Fibroblast of skin of scalp (primary cell): ENCODE measurements at places on chromosomes 3 and 15.
A peak's percentile ranks its signal among the peaks of the same experiment; 100 is the strongest.

DNA sequence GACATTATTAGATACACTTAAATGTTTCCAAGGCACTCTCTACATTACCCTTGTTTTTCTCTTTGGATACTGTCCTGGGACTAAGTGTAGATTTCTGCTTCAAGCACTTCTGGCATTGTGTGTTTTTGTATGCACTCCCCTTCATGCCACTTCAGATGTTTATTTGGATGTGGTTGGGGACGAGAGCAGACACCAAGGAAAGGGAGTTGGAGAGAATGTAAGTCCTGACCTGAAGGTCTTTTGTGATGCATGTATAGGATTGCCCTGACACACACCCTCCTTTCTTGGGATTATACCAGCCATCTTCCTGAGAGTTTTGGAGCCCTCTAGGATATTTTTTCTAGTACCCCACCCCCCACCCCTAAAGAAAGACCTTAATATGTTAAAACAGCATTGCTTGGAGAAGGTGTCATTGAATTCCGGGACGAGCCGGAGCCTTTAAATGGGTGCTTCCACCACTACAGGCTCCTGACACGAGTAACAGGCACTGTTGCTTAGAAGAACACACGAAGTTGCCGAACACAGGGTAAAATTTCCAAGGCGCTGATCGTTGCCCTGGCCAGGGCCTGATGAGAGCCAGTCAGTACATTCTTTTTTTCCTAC, 22.7 kb downstream of the PSMD6 start:
- DNase-seq: no peak

GRCh38 chr3:4163011-4163410, 140.2 kb upstream of the SETMAR start:
- DNase-seq: no peak

- DNase-seq: no peak
Observed at GRCh38 chr3:117133066-117133465, 423.5 kb downstream of the TUSC7 start.

DNA sequence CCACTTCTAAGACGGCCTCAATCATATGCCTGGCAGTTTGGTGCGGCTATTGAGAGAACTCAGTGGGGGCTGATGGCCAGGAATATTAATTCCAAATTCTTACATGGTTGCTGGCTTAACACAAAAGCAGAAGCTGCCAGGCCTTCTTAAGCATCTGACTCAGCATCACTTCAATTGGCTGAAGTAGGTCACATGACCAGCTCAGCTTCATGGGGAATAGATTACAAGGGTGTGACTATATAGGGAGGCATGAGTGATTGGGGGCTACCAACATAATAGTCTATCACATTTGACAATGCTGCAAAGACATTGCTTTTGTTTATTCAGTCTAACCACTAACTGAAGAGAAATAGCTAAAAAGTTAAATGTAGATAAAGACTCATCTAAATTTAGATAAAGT, 101.6 kb upstream of the ANKRD28 start:
- peak; percentile 88 for DNase-seq

DNA sequence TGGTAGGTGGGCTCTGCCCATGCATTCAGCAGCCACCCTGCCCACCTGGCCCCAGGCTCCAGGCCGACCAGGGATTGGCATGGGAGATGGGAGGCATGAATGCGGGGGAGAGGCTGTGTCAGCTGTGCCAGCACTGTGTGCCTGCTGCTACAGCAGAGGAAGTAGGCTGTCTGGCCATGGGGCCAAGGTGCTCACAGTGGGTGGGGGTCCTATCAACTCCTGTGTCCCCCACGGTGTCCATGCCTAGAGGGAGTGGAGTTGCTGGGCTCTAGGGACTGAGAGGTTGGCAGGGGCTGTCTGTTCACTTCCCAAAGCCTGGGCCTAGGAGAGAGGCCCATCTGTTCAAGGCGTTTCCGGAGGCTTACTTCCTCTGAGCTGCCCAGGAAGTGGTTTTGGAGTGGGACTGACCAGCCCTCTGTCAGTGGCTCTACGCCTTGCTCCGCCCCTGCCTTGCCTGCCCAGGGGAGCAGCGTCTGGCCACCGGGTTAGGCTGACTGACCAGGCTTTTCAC, 5.8 kb downstream of the PRKCD start:
- DNase-seq: peak; percentile 12

DNA sequence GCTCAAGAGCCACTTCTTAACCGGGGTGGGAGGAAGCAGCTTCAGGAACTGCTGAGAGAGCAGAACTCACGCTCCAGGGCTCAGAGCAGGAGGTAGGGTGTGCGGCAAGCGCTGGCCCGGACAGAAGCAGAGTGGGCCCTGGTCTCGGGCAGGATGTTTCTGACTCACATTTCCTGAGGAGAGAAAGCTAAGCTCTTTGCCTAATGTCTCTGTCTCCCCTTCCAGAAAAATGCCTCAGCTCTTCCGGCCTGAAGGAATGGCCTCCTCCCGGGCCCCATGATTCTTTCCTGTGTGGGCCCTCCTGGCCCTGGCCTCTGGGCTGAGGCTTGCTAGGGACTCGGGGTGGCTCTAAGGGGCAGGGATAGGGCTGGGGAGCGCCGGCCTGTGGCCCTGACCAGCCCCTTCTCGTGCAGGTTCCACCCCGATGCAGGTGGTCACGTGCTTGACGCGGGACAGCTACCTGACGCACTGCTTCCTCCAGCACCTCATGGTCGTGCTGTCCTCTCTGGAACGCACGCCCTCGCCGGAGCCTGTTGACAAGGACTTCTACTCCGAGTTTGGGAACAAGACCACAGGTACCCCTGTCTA, 4.1 kb upstream of the STAB1 start:
- no peak for DNase-seq

- DNase-seq: no peak
Observed at GRCh38 chr15:66714543-66714981, 12.5 kb downstream of the SMAD6 start.

DNA sequence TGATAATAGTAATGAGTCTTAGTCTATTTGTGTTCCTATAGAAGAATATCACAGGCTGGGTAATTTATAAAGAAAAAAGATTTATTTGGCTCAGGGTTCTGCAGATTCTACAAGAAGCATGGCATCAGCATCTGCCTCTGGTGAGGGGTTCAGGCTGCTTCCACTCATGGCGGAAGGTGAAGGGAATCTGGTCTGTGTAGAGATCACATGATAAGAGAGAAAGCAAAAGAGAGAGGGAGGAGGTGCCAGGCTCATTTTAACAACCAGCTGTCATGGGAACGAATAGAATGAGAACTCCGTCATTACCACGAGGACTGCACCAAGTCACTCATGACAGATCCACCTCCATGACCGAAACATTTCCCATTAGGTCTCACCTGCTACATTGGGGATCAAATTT, 664.0 kb upstream of the SGO1 start:
- DNase-seq: no peak

DNA sequence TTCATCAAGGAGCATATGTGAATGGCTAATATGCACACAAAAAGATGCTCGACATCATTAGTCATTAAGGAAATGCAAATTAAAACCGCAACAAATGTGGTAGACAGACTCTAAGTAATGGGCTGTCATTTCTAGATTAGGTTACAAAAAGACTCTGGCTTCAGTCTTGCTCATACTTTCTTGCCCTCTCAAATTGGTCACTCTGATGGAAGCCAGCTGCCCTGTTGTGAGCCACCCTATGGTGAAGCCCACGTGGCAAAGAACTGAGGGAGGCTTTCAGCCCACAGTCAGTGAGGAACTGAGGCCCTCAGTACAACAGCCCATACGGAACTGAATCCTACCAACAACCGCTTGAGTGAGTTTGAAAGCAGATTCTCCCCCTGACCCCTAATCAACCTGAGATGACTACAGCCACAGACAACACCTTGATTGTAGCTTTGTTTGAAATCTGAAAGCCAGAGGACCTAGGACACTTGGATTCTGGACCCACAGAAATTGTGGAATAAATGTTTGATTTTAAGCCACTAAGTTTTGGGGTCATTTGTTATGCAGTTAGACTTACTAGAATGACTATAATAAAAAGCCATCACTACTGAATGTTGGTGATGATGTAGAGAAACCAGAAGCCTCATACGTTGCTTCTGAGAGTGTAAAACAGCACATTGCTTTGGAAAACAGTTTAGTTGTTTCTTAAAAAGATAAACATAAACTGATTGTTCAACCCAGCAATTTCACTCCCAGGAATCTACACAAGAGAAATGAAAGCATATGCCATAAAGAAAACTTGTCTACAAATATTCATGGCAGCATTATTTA, 45.7 kb downstream of the EHHADH start:
- DNase-seq: peak; percentile 12

GRCh38 chr15:78873793-78874765, 1.4 kb downstream of the MORF4L1 start:
- DNase-seq: peak; percentile 21

DNA sequence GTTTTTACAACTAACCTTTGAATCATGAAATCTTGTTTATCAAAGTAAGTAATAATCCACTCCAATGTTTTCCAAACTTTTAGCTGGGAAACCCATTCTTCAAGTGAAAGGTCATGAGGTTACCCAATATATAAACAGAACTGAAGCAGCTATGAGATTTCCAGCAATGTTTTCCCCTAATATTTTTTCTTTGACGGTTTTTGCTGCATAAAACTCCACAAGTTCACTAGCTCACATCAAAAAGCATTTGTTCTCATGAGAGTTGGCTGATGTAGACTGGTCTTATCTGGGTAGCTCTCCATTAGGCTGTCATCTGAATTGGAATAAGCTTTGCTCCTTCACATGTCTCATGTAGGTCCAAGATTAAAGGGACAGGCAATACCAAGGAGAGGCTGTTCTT, 241.2 kb upstream of the LRRC3B start:
- no peak for DNase-seq

GRCh38 chr3:139388821-139389551, 461 bp downstream of the COPB2 start:
- no peak for DNase-seq

GRCh38 chr15:98980899-98981228, 26.7 kb downstream of the PGPEP1L start:
- no peak for DNase-seq

GRCh38 chr3:146705225-146705624, 100.1 kb upstream of the PLSCR5 start:
- DNase-seq: no peak
